ENCODE measurements at places on chromosomes 1 and 21.

GRCh38 chr1:86687595-86687994, 16.8 kb upstream of the SH3GLB1 start:
- DNase-seq, result no peak

DNA sequence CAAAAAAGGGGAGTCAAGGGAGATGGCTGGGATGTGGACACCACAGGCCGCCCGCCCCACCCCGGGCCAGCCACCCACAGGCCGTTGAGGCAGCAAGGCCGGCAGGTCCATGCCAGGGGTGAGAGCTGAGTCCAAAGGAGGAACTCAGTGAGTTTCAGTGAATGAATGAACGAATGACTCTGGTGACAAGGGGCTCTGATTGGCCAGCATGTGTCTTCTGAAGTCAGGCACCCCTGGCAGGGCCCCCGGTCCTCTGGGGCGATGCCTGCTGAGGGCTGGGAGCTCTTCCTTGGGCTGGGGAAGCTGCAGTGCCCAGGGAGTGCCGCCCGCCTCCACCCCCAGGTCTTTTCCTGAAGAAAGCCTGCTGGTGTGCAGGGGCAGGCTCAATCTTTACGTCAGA, 236.1 kb upstream of the VAMP3 start:
- no peak for DNase-seq

DNA sequence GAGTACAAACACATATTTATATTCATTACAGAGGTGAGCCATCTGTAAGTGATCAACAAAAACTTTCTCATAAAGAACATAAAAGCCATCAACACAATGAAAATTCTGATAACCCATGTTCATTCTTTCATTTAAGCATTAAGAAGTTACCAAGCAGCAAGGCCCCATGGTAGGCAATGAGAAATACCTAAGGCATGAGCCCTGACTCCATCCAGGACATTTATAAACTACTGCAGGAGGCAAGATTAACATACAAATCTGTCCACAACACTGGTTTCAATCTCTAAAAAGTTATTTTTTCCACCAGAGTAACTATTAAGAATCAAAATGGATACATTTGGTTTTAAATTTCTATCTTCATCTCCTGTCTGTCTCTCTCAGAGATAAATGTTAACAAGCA, 76.1 kb downstream of the SIPA1L2 start:
- no peak for DNase-seq

GRCh38 chr1:10319750-10320149, 79.1 kb upstream of the PGD start:
- no peak for DNase-seq

GRCh38 chr1:64523413-64524337, 53.7 kb downstream of the CACHD1 start:
- DNase-seq, result no peak

Measured in stimulated activated CD4-positive, alpha-beta T cell treated with anti-CD3 and anti-CD28 coated beads, Interleukin-12 subunit alpha, Interleukin-12 subunit beta, amount 100 ng/mL, for 24 hours (primary cell).